ENCODE measurements at places on chromosomes 7 and 10.

- H3K27me3 ChIP-seq: no peaks in the 10 kb centered on the region
- no peak for DNase-seq
- no peaks in the 10 kb centered on the region for H3K36me3 ChIP-seq
- no peak overlapping the region for H3K27ac ChIP-seq
- no peak overlapping the region for H3K4me3 ChIP-seq
- H3K4me1 ChIP-seq: no peaks in the 10 kb centered on the region
Observed at GRCh38 chr7:26458466-26459145, 166.9 kb downstream of the SNX10 start.

GRCh38 chr7:148883266-148884048 is 634 bp downstream of the EZH2 start:
- no peaks in the 10 kb centered on the region for H3K36me3 ChIP-seq
- no peaks in the 10 kb centered on the region for H3K27me3 ChIP-seq
- H3K27ac ChIP-seq: no peak overlapping the region
- H3K4me3 ChIP-seq: peak overlapping the region; percentile 92

DNA sequence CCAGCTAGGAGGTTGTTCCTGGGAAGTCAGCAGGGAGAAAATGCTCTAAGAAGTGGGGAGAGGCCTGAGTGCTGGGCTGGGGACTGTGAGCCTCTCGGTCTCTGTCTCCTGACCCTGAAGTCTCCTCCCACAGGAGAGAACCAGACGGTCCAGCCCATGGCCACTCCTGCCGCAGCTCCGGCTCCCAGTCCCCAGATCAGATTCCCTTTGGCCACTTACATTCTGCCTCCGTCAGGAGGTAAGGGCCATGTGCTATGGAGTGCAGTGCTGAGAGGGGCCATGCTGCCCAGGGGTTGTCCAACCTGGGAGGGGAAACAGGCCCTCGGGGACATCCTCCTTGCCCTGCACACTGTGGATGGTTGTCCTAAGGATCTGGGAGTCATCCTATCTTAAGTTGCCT is 21.3 kb upstream of the ZNF467 start:
- peaks cover 2% of the 10 kb centered on the region for H3K4me1 ChIP-seq
- peak; percentile 57 for DNase-seq
- H3K4me3 ChIP-seq: no peak overlapping the region
- no peaks in the 10 kb centered on the region for H3K36me3 ChIP-seq
- H3K27ac ChIP-seq: no peak overlapping the region

- no peak for DNase-seq
- no peaks in the 10 kb centered on the region for H3K27me3 ChIP-seq
- no peaks in the 10 kb centered on the region for H3K4me1 ChIP-seq
- H3K27ac ChIP-seq: no peak overlapping the region
- no peaks in the 10 kb centered on the region for H3K36me3 ChIP-seq
Observed at GRCh38 chr7:129115676-129116075, 28.8 kb upstream of the TSPAN33 start.

DNA sequence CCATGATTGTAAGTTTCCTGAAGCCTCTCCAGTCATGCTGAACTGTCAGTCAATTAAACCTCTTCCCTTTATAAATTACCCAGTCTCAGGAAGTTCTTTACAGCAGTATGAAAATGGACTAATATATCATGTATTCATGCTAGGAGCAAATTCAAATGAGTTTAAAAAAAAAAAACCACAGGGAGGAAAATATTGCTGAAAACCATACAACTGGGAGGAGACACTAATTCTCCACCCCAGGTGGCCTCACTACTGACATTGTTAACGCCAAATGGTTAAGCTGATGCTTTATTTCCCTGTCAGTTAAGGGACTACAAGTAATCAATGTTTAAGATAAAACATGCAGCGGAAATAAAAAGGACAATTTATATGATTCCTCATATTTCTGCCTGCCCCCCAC is 55.1 kb downstream of the PDE1C start:
- no peaks in the 10 kb centered on the region for H3K36me3 ChIP-seq
- H3K4me1 ChIP-seq: no peaks in the 10 kb centered on the region
- no peak overlapping the region for H3K27ac ChIP-seq
- no peaks in the 10 kb centered on the region for H3K27me3 ChIP-seq
- no peak for DNase-seq
- no peak overlapping the region for H3K4me3 ChIP-seq

- H3K4me3 ChIP-seq: no peak overlapping the region
- no peaks in the 10 kb centered on the region for H3K27me3 ChIP-seq
- H3K36me3 ChIP-seq: no peaks in the 10 kb centered on the region
- no peaks in the 10 kb centered on the region for H3K4me1 ChIP-seq
- no peak for DNase-seq
Observed at GRCh38 chr10:7902413-7902812, 84.1 kb downstream of the TAF3 start.

- H3K4me3 ChIP-seq: no peak overlapping the region
Observed at GRCh38 chr7:123329988-123330643, 130.3 kb upstream of the SLC13A1 start.

DNA sequence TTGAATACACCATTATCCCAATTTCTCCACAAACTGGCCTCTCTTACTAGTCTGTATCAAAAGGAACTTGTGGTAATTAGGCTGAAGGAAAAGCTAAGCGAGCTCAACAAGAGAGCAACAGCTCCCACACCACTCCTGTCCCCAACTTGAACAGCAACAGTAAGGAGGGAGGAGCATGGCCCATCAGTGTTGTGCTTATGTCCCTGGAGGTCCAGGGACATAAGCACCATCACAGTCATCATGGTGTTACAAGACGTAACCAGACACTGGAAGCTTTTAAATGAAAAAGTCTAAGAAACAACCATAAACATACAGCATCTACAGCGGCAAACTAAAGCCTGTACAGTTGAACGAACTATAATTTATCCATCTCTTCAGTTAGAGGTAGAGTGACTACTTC is 989 bp downstream of the ERLIN1 start:
- H3K27me3 ChIP-seq: no peaks in the 10 kb centered on the region
- DNase-seq: peak; percentile 11
- no peaks in the 10 kb centered on the region for H3K36me3 ChIP-seq
- peak overlapping the region; percentile 99 for H3K4me3 ChIP-seq
- H3K4me1 ChIP-seq: peaks cover 19% of the 10 kb centered on the region

DNA sequence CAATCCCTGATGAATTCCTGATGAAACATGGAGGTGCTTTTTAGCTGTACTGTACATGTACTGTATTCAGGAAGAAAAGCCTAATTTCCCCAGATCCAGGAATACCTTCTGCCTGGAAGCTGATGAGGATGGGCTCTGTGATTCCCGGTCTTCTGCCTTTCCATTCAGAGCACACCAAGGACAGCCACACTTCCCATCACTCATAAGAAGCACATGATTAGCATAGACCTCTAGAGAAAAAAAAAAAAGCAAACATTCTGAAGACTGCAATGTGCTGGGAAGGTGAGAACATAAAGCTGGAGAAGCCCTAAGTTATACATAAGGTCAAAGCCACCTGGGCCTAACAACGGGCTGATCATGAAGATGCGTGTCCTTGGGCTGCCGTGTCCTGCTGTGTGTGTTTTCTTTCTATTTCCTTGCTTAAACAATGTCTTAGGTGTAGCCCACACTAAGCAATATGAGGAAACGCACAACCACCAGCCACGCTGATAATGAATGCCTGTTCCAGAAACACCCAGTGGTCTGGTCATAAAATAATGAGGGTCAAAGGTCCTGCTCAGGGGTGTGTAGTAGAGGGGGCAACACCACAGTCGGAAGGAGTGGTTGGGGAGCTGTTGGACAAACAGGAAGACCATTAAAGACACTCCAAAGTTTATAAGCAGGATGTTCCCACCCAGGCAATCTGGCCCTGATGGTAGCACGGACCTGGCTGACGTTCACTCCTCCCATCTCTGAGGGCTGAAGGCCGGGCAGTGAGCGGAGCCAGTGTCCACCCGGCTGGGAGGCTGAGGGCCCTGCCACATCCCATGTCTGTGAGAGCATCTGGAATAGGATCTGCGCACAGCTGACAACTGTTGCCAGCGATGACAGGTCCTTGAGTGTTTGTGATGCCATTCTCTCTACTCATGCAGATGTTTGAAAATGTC is 7.9 kb downstream of the PKD1L1 start:
- H3K27me3 ChIP-seq: no peaks in the 10 kb centered on the region
- no peaks in the 10 kb centered on the region for H3K36me3 ChIP-seq
- H3K27ac ChIP-seq: peak overlapping the region; percentile 0
- no peak for DNase-seq
